Right renal cortex interstitium (tissue), 3 donors: ENCODE measurements at places on chromosomes 13 and 19.

GRCh38 chr19:7953576-7953975 is 10.1 kb upstream of the TIMM44 start:
- no peak for DNase-seq

- no peak for DNase-seq
These were observed 30.0 kb upstream of the ATP12A start for GRCh38 chr13:24650161-24650560.

GRCh38 chr13:77055158-77055557 is 28.2 kb upstream of the FBXL3 start:
- DNase-seq: no peak

GRCh38 chr19:49084206-49085019 is 838 bp upstream of the SNRNP70 start:
- DNase-seq: no peak

- no peak for DNase-seq
These were observed 3.4 kb downstream of the HMG20B start for GRCh38 chr19:3575949-3576673.
